ENCODE measurements at places on chromosomes 3 and 15. TPM values are rescaled to one million over a fixed set of nuclear protein-coding genes. Genes with fewer than 3 reads are reported as not detected.

KCNH8 gene
- total RNA-seq = not detected

COL7A1 gene
- 0.34 TPM for total RNA-seq

NR2E3 gene
- not detected for total RNA-seq

P2RY1 gene
- total RNA-seq = not detected

REC114 gene
- not detected for total RNA-seq

LRRC2 gene
- not detected for total RNA-seq

CLEC3B gene
- not detected for total RNA-seq

RPL4 gene
- 10,667 TPM for total RNA-seq

Measured in G401 (cell line).